ENCODE measurements at places on chromosomes 16 and 17.
A peak's percentile ranks its signal among the peaks of the same experiment; 100 is the strongest.

DNA sequence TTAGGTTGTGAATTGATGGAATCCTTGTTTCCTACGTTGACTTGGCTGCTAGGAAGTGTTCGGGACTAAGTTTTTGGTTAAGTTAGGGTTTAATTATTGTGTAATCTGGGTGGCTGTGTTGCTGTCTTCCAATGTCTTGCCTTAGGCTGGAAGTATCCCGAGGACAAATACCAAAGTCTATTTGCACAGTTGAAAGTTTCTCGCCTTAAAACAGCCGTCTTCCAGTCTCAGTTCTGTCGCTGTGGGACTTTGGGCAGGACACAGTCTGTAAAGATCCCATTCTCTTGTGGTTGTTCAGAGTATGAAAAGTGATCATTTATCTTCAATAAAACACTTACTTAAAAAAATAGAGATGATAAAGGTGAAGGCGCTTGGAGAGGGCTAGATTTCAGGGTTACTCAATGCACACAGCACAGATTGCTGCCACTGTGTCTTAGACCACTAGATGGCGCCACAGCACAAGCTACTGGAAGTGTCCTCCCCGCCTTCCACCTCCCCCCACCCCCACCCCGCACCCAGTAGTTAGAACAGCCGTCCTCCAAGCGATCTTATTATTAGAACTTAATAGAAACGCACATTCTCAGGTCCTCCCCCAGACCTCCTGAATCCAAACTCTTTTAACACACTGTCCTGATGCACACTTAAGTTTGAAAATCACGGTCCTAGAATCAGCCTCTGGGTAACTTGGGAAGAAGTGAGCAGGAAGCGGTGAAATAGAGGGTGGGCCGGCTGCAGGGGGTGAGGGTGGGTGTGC lies 45.8 kb downstream of the AKAP1 start:
- DNase-seq: peak; percentile 85

DNA sequence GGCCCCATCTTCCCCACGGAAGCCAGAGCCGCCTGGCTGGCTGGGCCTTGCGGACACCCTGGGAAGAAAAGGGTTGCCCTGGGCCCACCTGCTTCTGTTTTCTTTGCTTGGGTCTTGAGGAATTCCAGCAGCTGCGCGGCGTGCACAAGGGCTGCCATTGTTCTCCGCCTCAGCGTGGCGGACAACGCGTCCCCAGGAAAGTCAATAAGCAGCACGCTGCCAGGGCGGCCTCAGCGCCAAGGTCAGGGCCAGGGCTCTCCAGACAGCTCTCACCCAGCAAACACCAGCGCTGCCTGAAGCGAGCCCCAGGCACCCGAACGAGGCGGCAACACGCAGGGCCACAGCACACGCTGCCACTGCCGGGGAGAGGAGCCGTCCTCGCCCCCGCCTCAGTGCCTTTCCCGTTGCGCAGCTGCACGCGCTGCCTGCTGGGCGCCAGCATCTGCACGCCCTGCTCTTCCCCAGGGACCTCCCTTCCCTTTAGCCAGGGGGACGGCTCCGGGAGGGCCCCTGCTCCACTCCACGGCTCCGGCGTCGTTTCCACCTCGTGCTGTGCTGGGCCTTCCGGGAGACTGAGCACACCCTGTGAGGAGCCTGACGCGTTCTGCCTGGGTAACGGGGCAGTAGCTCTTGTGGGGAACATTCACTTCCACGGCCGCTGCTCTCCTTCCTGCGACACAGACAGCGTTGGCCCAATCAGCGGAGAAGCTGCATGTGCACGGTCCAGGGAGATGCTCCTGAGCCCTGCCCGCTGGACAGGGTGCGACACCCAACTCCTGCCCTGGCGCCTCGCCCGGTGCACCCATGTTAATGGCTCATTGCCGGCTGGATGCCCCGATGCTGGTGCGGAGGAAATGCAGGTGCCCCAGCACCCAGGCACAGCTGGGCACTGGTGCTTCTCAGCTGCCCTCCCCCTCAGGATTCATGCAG lies 57.8 kb downstream of the LMF1 start:
- no peak for DNase-seq

GRCh38 chr17:77247048-77247541 lies 106.3 kb downstream of the SEC14L1 start:
- peak; percentile 80 for DNase-seq

GRCh38 chr17:7147772-7148171 lies 31.4 kb downstream of the ASGR1 start:
- DNase-seq: no peak

DNA sequence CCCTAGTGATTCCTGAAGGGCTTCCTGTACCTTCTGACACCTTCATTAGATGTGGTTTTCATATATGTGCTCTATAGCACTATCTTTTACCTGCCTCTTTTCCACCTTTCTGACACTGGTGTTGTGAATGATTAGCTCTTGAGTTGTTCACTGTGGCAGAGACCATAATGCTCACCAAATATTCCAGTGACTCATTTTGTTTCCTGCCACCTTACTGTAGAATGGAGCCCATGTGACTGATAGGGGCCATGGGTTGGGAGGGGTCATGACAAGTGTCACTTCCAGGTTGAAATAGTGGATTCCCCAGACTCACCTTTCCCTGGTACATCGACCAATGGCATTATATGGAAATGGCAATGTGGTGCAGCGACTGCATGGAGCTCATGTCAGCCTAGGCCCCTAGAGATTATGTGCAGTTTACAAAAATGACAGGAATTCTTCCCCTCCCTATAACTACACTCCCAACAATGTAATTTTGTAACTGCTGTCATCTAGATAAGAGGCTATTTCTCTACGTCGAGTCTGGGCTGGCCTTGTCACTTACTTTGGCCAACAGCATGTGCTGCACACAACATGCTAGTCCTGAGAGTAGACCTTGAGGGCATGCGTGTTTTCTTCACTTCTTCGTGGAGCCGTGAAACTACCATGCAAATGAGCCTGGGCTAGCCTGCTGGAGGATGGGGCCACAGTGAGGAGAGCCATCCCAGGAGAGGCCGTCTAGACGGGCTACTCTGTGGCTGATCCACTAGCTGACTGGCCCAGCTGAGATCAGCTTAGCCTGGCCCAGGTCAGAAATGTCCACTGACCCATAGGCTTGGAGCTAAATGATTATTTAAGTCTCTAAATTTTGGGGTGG lies 409.5 kb downstream of the CA10 start:
- peak; percentile 63 for DNase-seq

DNA sequence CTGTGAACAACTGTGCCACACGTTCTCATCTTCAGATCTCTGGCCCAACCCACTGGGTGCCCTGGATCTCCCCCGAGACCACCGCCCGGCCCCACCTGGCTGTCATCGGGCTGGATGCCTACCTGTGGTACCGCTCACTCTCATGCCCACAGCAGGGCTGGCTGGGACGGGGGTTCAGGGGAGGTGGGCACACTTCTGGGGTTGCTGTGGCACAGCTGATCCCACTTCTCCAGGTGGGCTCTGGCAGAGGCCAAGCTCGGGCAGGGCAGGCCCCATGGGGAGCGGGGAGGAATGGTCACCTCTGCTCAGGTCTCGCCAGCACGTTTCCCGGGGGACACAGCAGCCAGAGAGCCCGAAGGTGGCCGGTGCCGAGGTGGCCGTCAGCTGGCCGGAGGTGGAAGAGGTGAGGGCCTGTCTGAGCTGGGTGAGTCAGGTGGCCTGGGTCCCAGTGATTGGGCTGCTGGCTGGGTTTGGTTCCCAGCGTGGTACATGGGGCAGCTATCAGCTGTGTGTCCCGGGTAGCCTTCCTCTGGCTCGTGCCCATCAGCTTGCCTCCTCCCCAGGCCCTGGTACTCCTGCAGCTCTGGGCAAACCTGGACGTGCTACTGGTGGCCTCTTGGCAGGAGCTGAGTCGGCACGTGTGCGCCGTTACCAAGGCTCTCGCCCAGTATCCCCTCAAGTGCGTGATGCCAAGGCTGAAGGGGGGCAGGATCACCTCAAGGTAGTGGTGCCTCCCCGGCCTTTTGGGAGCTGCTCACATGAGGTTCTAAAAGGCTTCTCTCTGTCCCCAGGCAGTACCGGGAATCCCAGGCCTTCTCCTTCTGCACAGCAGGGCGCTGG lies 2.3 kb upstream of the MRPS34 start:
- no peak for DNase-seq

- peak; percentile 74 for DNase-seq
Observed at GRCh38 chr16:88773812-88774291, 11.2 kb downstream of the PIEZO1 start.

GRCh38 chr17:66812571-66812970 lies 22.3 kb upstream of the CACNG5 start:
- DNase-seq: no peak

- DNase-seq: no peak
Observed at GRCh38 chr17:58527306-58527705, 12.9 kb upstream of the MTMR4 start.

DNA sequence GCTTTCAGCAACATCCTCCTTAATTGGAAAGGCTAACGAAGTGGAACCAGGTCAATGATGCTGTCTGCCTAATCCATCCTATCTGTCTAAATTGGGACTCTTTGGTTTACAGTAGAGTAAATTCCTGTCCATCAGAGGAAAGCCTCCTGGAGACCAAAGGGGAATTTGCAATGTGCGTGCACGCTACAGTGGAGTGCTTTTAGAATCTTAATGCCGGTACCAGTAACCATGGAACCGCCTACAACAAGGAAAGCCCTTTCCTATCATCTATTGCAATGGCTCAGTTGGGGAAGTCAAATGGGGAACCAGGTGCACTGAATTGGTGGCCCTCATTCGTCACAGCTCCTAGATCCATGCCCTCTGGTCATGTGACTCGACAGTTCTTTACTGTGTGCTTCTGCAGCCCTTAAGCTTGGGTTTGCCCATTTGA lies 110.1 kb downstream of the XYLT1 start:
- DNase-seq: no peak

- DNase-seq: no peak
Observed at GRCh38 chr16:68786685-68787418, 49.8 kb downstream of the CDH1 start.

GRCh38 chr16:55274391-55274790 lies 49.6 kb upstream of the IRX6 start:
- no peak for DNase-seq

DNA sequence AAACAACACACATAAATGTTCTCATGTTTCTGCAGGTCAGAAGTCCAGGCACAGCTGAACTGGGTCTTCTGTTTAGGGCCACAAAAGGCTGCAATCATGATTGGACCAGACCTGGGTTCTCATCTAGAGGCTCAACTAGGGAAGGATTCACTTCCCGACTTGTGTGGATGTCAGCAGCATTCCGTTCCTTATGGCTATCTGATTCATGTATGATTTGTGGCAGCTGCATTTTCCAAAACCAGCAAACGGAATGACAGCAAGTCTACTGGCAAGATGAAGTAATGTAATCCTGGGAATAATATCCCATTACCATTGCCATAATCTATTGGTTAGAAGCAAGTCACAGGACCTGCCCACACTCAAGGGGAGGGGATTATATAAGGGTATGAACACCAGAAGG lies 22.1 kb downstream of the CEP112 start:
- no peak for DNase-seq

DNA sequence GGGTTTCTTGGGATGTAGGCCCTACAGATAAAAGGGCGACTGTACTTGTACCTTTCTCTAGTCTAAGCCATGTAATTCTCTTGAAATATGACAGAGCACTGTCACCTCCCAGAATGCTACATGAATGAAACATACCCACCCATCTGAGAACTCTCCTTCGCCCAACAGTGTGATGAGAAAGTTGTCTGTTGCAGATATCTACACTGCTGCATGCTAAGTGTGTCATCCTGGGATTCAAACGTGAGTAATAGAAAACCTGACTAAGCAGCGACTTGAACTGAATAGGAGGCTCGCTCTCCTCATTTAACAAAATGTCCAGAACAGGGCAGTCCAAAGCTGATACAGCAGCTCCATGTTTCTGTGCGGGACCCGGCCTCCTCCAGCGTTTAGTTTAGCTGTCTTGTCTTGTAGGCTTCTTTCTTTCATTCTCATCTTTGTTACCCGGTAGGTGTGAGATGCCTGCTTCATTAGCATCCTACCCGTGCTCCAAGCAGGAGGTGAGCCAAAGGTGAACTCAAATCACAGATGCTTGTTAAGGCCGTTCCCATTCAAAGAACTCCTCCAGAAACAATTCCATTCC lies 211.9 kb downstream of the PRKCA start:
- DNase-seq: no peak

- DNase-seq: no peak
Observed at GRCh38 chr16:26301516-26301915, 609.8 kb downstream of the HS3ST4 start.

- no peak for DNase-seq
Observed at GRCh38 chr16:35510701-35511100, 2051.3 kb downstream of the TP53TG3F start.

DNA sequence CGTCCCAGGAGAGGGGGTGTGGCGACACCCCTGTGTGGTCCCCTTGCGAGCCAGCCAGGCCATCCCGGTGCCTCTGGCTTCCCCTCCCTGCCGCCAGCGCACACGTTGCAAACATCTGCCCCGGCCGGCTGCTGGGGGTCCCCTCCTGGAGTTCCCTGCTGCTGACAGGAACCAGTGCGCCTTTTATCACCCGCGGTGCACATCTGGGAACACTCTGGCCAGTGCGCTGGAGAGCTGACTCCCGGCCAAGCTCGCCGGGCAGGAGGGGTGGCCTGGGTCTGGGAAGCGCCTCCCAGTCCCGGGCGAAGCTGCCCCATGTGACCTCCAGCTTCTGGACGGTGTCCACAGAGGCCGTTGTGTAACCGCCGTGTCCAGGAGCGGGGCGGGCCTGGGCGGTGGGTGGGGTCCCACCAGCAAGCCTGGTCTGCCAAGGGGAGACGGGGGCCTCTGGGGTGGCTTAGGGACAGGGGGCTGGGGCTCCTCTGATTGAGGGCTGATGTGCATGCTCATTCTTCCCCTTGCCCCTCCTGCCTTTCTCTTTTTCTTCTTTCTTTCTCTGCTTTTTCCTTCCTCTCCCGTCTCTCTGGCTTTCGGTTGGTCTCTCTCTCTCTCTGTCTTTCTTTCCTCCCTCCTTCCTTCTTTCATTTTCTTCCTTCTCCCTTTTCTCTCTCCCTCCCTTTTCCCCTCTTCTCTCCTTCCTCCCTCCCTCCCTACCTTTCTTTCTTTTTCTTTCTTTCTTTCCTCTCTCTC lies 25.2 kb upstream of the CIBAR2 start:
- peak; percentile 81 for DNase-seq

GRCh38 chr16:50474138-50474537 lies 74.1 kb upstream of the NKD1 start:
- DNase-seq: peak; percentile 12

- no peak for DNase-seq
Observed at GRCh38 chr17:15354256-15354655, 12.9 kb upstream of the TEKT3 start.

GRCh38 chr17:14575471-14575953 lies 274.6 kb downstream of the HS3ST3B1 start:
- DNase-seq: no peak

- DNase-seq: no peak
Observed at GRCh38 chr17:68513932-68514331, 1.7 kb downstream of the PRKAR1A start.

GRCh38 chr16:69286941-69287713 lies 24.0 kb upstream of the VPS4A start:
- DNase-seq: peak; percentile 70
